Activated T-helper 1 cell treated with Interleukin-2 at 50 U/mL for 16 hours (primary cell): ENCODE measurements at places on chromosomes 1 and 21.
A peak's percentile ranks its signal among the peaks of the same experiment; 100 is the strongest.

- DNase-seq = no peak
Observed at GRCh38 chr1:150696162-150696561, 792 bp downstream of the GOLPH3L start.

DNA sequence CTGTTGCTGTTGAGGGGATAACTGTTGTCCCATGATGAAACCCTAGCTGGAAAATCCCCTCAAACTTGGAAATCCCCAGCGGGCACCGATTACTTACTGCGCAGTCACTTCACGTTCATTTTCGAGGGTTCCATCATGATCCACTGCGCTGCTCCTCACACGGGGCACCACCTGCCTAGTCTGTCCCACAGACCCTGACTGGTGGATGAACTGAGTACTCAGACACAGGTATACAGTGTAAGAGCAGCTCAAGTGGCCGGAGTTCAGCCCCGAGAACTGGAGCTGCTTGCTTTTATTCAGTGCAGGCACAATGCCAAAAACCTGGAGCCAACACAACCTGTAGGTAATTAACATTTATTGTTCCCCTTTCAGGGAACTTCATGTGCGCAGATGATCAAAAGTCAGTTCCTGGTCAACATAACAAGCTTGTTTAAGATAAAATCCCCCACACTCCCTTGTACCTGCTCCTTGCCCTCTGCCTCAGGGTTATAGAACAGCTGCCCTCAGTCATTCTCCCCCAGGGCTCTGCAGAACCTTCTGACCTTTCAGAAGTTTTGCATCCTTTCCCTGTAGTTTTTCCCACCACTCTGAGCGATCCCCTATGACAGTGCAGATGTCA is 46.5 kb upstream of the PRELP start:
- DNase-seq = no peak

- DNase-seq = no peak
Observed at GRCh38 chr1:198901266-198901665, 262.4 kb downstream of the PTPRC start.

GRCh38 chr1:198564716-198565115 is 24.2 kb upstream of the ATP6V1G3 start:
- no peak for DNase-seq

DNA sequence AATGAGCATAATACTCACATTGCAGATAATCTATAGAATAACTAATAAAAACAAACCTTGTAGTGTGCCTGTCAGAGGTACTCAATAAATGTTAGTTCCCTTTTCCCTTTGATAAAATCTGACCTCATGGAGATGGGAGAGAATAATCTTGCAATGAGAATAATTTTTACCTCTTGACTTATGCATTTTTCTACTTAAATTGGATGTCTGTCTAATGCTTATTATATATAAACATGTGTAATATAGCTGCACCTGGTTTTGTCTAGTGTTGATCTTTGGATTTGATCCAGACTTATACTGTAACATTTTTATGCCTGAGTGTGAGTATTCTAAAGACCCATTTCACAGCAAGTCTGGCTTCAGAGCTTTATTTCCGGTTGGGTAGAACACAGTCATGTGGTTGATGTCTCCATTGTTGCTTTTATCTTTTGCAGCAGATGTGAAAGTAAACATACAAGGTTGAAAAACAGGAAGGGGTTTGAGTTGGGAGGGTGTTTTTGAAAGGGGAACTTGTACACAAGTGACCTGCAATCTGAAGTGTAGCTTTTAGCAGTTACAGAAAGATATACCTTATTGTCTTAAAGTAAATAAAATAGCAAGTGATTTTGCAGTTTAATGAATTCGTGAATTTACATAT is 12.4 kb downstream of the EPB41 start:
- DNase-seq = no peak

GRCh38 chr1:11314959-11315358 is 42.0 kb downstream of the UBIAD1 start:
- DNase-seq = no peak

GRCh38 chr1:20072771-20073170 is 2.8 kb downstream of the PLA2G5 start:
- DNase-seq = no peak

- no peak for DNase-seq
Observed at GRCh38 chr21:27722095-27722494, 755.2 kb upstream of the ADAMTS5 start.

- no peak for DNase-seq
Observed at GRCh38 chr1:211882381-211883004, 51.9 kb upstream of the LPGAT1 start.

- DNase-seq = no peak
Observed at GRCh38 chr1:212959266-212960220, 9.2 kb downstream of the VASH2 start.

- DNase-seq = no peak
Observed at GRCh38 chr1:65045022-65045817, 78.9 kb upstream of the JAK1 start.

DNA sequence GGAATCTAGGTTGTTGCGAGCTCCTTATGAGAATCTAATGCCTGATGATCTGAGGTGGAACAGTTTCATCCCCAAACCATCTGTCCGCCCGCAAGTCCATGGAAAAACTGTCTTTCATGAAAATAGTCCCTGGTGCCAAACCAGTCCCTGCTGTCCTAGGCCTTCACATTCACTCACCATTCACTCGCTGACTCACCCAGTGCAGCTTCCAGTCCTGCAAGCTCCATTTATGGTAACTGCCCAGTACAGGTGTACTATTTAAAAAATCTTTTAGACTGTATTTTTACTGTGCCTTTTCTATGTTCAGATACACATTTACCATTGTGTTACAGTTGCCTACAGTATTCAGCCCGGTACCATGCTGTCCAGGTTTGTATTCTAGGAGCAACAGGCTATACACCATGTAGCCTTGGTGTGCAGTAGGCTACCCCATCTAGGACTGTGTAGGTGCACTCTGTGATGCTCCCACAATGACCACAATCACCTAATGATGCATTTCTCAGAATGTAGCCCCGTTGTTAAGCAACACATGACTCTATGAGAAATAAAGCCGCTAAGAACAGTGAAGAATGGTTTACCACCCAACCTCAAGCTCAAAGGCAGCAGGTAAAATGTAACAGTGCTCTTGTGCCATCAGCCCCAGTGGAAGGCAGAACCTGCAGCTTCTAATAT is 2.4 kb downstream of the ECHDC2 start:
- no peak for DNase-seq

DNA sequence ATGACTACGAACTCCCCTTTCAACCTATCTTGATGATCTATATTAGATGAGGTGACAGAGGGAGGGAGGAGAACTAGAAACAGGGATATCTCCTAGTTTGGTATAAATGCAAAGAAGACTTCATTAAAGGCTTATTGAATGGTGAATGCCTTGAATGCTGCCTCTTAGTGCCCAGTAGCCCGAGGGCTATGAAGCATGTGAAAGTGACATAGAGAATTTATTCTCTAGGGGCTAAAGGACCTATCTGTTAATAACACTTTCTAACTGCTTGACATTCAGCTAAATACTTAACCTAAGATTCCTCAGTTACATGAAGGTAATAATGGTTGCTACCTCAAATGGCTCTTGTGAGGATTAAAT is 764.1 kb downstream of the LTN1 start:
- DNase-seq = no peak

DNA sequence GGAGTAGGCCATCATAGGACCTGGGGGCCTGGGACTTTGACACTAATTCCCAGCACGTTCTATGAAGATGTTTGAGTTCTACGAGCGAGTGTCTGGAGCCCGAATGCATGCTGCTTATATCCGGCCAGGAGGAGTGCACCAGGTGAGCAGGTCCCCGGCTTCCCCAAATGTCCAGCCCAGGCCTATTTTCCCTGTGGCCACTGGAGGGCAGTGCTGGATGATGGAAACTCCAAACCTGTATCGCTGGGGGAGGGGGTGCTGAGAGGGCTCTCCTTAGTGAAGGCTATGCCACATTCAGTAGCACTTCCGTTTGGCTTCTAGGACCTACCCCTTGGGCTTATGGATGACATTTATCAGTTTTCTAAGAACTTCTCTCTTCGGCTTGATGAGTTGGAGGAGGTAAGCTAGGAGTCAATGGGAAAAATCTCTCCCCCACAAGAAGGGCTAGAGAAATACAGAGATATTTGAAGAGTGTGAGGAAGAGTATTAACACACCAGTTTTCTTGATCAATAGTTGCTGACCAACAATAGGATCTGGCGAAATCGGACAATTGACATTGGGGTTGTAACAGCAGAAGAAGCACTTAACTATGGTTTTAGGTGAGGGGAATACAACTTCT is 5.2 kb upstream of the FCER1G start:
- peak; percentile 55 for DNase-seq

- DNase-seq = no peak
Observed at GRCh38 chr1:183764981-183765380, 39.9 kb upstream of the RGL1 start.

- DNase-seq = no peak
Observed at GRCh38 chr1:214523124-214523824, 28.1 kb downstream of the PTPN14 start.

- DNase-seq = no peak
Observed at GRCh38 chr1:197967066-197967465, 49.9 kb downstream of the LHX9 start.

- peak; percentile 7 for DNase-seq
Observed at GRCh38 chr1:2468041-2468472, 8.0 kb upstream of the PLCH2 start.

DNA sequence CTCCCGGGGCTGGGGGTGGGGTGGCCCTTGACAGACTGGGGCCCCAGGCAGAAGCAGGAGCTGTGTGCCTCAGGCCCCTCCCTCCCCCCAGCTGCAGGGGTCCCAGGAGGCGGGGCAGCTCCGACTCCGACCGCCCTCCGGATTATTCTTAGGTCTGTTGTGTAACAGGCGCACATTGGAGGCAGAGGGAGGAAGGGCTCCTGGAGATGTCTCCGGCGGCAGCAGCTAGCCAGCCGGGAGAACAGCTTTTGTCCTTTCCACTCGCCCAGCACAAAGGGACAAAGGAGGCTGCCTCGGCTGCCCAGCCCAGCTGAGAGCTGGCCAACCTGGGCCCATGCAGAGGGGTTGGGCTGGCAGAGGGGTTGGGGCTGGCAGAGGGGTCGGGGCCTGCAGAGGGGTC is 29.7 kb upstream of the PLCH2 start:
- DNase-seq = no peak

DNA sequence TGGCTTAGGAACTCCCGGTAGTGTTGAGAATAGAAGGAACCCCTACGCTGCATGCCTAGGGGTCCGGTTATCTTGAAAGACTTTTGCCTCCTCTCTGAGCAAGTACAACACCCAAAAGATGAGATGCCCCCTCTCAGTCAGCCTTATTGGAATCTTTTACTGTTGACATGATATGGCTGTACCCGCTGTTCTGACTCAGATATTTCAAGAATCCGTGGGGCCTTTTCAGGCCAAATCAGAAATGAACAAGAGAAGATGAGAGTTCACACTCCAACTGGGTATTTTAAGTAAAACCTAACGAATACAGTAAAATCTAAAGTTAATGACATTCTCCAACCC is 164.2 kb downstream of the PPIAL4G start:
- DNase-seq = no peak

GRCh38 chr21:28252928-28253327 is 739.7 kb downstream of the LTN1 start:
- no peak for DNase-seq

GRCh38 chr1:53160924-53161378 is 18.5 kb upstream of the SLC1A7 start:
- DNase-seq = no peak

DNA sequence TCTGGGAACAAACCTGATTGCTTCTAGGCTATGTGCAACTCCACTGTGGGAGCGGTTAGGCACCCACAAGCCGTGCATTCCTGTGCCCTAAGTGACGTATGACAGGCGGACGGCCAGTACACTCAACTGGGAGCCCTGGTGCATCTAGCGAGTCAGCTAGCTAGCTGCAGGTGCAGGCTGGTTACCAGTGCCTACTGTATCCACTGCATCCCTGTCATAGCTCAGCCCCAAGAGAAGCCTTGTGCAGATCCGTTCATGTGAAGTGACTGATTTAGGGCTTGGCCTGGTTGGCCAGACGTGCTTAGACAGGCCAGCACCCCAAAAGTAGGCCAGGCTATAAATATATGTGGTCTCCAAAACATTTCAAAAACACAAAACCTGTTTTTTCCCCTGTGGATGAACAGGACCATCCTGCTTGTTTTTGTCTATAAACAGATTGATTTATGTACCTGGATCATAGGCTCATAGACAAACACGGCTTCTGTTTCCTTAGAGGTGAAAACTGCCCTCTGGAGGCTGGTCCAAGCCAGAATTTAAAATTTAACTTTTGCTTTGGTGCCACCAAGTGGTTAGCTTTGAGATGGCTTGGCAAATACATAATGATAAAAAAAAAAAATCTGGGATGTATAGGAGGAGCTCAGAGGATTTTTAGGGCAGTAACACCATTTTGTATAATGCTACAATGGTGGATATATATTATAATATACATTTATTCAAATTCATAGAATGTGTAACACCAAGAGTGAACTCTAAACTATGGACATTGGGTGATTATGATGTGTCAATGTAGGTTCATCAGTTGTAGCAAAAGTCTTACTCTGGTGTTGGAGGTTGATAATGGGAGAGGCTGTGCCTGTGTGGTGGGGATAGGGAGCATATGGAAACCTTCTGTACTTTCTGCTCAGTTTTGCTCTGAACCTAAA is 68.5 kb downstream of the GIPC2 start:
- DNase-seq = peak; percentile 5

- no peak for DNase-seq
Observed at GRCh38 chr1:20220036-20220435, 33.7 kb upstream of the PLA2G2C start.

DNA sequence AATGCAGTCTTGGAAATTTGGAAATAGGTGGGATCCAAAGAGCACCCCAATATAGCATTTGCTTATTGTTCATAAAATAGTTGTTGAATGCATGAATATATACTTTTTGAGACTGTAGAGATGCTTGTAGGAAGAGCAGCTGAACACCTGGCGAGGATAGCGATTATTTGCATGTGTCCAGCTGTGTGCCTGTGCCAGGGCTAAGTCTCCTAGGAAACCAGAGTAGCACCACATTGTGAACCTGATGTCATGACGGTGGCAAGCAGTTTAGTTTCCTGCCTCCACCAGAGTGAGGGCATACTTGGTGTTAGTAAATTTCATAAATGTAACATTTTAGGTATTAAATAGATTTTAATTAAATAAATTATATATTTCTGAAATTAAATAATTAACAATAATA is 37.3 kb upstream of the IRF2BP2 start:
- DNase-seq = no peak

GRCh38 chr1:234276151-234276788 is 97.0 kb upstream of the COA6 start:
- DNase-seq = no peak

- DNase-seq = no peak
Observed at GRCh38 chr1:217049721-217050120, 326.5 kb upstream of the ESRRG start.

- DNase-seq = no peak
Observed at GRCh38 chr21:27953340-27954045, 986.6 kb upstream of the ADAMTS5 start.

- DNase-seq = no peak
Observed at GRCh38 chr1:225437710-225438437, 10.0 kb upstream of the LBR start.

GRCh38 chr1:55055084-55055882 is 15.9 kb downstream of the PCSK9 start:
- DNase-seq = no peak

- no peak for DNase-seq
Observed at GRCh38 chr1:47803815-47804501, 193.2 kb downstream of the TRABD2B start.
